MM.1S (cell line): ENCODE measurements at places on chromosomes 1 and 21.

DNA sequence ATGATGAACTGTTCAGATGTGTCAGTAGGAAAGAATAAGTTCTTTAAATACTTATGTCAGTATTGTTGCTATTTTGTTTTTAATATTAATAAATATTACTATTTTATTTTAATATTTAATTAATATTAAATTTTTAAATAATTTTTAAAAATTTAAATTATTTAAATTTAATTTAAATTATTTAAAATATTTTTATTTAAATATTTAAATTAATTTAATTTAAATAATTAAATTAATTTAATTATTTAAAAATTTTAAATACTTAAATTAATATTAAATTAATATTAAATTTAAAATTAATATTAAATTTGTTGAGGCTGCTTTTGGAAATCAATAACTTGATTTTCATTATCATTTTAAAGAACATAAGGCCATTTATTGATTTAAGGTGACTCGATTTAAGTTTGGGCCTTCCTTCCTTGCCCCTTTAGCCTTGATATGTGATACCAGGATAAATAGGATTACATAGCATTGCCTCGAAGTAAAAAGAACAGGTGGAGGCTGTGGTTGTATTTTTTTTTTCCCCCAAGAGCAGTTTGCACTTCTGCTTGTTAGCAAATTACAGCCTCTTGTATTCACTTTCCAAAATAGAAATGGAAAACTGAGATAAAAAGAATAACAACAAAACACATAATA, 915.2 kb downstream of the TTLL7 start:
- DNase-seq, result no peak

- no peak for DNase-seq
These were observed 136.9 kb downstream of the PSMG1 start for GRCh38 chr21:39046236-39046916.

GRCh38 chr1:14120895-14121294, 420.9 kb downstream of the PRDM2 start:
- DNase-seq, result no peak

DNA sequence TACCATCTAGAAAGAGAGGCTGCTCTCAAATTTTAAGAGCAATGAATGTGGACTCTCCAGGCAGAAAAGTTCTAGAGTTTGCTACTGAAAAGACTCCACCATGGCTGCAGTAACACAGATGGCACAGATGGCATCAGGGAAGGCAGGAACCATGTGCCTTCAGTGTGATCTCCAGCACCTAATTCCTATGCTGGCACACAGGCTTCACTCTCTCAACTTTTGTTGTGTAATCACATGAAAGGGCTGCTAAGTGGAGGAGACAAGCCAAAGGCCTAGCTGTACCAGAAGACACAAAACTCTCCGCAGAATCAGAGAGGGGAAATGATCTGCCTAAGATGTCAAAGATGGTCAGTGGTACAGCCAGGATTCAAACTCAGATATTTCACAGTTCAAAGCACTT, 31.1 kb downstream of the ERI3 start:
- no peak for DNase-seq

DNA sequence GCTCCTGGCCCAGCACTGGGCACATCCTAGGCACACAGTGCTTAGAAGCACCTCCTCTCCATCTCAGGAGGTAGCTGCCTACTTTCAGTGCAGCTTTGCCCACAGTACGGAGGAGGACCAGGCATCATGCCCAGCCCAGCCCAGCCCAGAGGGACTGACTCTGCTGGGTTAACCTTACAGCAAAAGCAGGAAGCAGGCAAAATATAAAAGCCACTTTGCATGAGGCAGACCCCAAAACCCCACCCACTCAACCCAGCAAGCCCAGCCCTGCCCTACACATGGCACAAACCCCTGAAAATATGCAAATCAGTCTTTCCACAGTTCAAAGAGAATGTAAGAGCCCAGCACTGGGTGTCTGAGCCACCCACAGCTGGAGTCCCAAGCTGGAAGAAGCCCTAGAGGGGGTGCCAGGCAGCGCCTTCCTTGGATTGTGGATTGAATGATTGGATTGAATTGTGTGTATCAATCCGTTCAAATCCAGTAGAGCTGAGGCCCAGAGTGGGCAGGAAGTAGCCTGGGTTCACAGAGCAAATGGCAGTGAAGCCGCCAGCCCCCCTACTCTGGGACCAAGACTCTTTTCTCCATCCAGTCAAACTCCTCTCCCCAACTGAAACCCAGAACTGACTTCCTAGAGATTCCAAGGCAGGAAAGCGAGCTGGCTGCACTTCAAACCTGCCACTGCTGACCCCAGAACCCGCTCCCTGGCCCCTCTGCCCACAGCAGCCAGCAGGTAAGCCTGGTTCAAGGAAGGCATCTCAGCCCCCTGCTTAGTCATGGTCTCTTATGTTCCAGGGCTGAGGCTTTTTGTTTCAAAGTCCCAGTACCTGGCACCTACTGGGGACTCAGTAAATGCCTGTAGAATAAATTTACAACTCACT, 117.7 kb downstream of the LACTBL1 start:
- no peak for DNase-seq

DNA sequence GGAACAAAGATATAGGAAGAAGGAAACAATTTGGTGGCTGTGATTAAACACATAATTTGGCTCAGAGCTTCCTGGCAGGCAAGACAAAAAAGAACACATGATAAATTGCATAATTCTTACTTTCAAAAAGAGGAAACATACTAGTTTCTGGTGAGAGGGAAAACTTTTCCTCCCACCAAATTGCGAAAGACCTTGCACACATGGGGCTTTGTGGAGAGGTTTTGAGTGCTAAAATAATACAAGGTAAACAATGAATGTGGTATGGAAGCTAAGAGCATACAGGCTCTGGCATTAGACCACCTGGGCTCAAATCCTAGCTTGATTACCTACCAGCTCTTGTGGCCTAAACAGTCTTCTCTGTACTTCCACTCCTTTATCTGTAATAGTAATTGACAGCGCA, 140.2 kb upstream of the HOOK1 start:
- no peak for DNase-seq

DNA sequence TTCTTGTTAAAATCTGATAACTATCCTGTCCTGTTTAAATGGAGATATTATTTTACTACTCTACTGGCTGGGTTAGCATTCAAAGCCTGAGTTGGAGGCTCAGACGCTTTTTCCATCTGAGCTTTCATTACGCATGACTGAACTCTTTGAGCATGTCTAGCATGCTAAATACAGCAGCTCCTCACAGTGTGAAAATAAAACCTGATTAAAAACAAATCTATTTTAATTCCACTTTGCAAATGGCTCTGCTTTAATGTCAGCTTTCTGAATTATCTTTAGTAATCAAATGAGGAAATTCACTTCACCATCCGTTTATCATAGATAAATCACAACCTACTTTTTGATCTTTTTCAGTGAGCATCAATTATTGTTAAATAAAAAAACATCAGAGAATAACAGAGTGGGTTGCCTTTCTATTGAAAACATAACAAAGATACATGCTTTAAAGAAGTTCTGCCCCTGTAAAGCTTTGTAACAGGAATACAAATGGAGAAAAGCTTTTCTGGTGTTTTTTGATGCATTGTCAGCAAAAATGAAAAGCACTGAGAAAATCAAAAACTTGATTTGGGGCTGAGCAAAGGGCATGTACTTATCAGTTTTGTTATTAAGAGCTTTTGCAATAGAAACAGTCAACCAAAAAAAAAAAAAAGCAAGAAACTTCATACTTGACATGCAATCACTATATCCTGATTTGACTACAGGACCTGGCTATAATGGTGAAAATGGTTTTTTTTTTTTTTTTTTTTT, 3.5 kb upstream of the SPEN start:
- no peak for DNase-seq

DNA sequence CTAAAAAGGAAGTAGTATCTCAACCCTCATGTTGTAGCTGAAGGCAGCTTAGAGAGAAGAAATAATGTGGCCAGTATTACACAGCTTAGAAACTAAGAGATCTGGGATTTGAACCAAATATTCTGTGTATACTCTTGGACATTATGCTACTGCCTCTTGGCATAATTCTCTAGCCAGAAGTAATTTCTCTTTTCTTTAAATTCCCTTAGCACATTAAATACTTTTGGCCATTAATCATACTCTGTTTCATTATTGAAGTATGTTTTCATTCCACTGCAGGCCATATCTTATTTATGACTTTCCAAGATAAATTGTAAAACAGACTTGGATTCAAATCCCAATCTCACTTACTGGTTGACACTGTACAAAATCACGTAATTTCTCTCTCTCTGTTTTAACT, 181.3 kb upstream of the SPAG17 start:
- DNase-seq, result no peak

GRCh38 chr1:33383489-33383888, 47.4 kb downstream of the PHC2 start:
- no peak for DNase-seq

DNA sequence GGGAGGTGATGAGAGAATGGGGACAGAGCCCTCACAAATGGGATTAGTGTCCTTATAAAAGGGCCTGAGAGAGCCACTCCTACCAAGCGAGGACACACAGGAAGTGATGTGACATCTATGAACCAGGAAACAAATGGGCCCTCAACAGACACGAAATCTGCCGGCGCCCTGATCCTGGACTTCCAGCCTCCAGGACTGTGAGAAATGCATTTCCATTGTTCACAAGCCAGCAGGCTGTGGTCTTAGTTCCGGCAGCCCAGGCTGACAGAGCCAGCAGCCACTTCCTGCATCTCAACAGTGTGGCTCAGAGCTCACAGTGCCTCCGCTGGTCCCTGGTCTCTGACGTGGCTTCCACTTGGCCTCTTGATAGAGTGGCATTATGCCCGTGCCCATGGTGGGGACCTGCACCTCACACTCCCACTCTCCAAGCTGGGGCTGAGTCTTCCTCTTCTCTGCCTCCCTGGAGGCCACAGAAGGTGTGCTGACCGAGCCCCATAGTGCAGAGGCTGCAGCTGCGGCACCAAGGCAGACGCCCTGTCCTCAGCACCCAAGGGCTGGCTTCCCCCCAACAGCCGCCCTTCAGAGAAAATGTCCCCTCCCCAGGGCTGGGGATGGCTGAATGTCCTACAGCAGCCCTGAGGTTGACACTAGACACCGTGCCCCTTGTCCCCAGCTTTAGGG, 44.9 kb downstream of the ACOT7 start:
- no peak for DNase-seq

DNA sequence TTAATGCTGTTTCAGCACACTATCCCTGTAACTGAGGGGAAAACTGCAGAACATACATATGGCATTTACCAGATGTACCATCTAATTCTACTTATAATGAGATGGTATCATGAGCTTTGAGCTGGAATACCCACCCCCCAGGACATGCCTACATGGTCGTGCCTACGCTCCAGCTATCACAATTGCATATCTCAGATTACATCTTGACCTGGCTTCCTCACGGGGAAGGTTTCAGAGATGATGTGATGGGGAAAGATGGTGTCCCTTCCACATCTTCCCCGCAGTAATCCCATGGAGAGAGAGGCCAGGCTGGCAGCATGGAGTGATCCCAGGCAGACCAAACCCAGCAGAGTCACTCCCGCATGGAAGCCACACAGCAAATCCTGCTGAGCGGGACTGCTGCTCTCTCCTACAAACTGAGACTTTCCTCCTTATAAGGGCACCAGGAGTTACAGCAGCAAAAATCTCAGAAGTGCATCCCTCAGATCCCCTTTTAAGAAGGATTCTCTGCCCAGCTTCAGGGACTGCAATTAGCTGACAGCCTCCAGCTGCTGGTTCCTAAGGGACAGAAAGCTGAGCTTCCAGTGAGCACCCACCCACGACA, 67.1 kb downstream of the KCNH1 start:
- DNase-seq, result no peak

DNA sequence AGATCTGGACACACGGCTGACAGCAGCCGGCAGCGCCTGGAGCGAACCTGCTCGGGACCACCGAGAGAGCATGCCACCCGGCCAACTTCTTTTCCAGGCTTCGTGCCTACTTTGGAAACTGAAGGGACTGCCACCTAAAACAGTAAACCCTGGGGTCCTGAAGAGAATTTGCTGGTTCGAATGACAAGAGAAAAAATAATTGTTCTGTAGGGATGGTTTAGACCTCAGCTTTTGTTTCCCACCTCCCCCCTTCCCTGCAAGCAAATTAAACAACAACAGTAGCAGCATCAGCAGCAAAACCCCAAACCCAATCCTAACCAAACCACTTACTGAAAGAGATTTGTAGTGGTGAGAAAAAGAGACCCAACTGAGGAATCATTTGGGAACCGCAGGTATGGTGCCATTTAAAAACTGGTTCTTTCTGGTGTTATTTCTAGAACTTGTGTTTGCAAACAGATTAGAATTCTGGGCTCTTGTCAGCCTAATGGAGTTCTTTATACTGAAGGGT, 105.6 kb downstream of the LEPR start:
- no peak for DNase-seq

DNA sequence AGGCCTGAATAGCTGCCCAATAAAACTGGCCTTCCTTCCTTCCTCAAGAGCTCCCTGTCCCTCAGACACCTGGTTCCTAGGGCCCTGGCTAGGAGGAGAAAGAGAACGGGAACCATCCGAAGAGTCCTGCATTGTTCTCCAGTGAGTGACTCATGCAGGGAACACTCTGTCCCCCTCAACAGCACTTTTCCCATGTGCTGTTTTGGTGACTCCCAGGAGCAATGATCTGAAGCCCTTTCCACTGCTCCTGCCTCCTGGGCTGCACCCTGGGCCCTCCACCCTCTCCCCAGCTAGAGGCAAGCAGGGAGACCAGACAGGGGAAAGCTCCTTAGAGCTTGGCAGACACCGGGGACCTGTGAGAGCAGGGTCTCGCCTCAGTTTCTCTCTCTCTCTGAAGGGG, 18.9 kb downstream of the TNNT2 start:
- no peak for DNase-seq

DNA sequence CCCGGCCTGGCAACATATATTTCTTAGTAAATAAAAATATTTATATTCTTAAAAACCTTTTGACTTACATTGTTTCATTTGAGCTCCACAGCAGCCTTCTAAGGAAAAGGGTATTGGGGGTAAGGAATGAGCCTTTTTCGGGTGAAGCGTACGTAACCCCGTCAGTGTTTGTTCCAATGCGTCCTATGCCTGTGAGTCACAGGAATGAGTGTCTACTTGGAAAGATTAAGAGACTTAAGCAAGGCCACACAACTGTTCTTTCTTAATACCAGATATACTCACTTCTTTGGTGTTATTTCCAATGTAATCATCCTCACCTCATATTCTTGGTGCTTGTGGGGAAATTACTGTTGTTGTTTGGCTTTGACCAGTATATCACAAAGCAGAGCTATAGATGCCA, 22.7 kb downstream of the WDTC1 start:
- DNase-seq, result no peak

- DNase-seq, result no peak
These were observed 136.6 kb upstream of the IVNS1ABP start for GRCh38 chr1:185453496-185454192.

DNA sequence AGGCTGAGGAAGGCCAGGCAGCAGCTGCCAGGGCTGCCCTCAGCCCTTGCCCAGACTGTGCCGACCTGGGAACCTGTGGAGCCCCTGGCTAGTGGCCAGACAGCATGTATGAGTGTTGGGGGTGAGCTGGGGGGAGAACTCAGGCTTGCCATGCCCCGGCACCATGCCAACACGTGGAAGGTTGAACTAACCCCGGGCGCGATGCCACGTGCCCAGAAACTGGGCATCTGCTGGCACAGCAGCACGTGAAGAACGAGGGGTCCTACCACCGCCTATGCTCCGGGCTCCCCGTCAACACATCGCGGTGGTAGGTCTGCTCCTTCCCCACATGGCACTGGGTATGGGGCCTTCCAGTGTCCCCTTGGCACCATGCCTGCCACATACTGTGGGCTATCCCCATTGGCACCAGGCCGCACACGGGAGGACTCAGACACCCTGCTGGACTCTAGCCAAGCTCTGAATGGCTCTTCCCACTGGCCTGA, 68.7 kb downstream of the CASZ1 start:
- DNase-seq, result no peak

- no peak for DNase-seq
These were observed 52.2 kb downstream of the CAPZB start for GRCh38 chr1:19432943-19433718.
